ENCODE measurements at places on chromosomes 5 and 9.
A peak's percentile ranks its signal among the peaks of the same experiment; 100 is the strongest.

DNA sequence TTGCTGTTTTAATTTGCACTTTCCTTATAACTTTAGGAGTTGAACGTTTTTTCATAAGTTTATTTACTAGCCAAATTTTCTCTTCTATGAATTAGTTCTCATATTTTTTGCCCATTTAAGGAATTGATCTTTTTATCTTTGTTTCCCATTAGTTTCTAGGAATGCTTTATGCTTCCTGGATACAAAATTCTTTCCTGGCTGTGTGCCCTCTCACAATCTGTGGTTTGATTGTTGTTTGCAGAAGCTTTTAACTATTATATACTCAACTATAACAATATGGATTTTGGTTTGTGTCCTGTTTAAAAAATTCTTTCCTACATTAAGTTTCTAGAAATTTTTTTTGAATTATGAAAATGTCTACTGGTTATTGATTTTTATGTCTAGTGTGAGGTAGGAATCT, 206.3 kb downstream of the CSNK1G3 start:
- DNase-seq, result no peak

DNA sequence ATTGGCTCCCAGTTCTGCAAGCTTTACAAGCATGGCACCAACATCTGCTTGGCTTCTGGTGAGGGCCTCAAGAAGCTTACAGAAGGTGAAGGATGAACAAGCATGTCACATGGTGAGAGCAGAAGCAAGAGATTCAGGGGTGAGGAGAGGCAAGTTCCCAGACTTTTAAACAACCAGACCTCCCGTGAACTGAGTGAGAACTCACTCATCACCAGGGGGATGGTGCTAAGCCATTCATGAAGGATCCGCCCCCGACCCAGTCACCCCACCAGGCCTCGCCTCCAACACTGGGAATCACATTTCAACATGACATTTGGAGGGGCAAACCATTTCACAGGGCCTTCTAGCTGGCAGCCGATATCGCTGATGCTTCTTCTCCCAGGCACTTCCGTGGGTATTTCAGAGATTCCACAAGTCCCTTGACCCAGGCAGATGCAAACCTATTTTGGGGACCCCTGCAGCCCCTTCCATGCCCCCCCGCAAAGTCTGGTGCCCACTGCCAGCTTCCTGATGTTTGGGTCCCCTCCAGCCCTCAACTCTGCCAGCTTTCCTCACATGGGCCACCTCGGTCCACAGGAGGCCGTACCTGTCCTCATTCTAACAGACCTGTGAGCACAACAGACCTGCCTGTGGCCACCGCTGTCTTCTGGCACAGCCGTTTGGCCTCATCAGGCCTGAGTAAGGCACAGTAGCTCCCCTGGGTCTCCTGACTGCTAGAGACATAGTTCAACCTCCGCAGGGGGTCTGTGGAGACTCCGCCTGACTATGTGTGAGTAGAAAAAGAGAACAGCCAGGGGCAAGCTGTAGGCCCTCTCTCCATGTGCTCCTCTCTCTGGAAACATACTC, 60.7 kb upstream of the ANGPTL2 start:
- no peak for DNase-seq

GRCh38 chr5:38795986-38796741, 49.6 kb upstream of the OSMR start:
- DNase-seq, result no peak

- no peak for DNase-seq
Observed at GRCh38 chr5:14767053-14767452, 102.5 kb downstream of the OTULIN start.

DNA sequence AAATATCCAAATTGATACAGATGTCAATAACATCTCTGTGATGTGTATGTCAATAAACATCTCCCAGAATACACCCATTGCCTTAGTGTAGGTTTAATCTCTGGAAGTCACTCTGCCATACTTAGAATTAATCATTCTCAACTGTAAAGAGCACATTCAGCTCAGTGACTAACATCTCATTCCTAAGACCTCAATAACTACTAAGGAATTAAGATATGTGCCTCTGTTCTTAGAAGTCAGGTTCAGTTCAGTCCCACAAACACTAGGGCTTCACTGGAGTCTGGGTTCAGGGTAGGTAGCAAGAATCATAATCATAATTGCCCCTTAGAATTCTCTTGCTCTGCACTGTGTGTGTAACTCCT, 31.7 kb downstream of the UGCG start:
- DNase-seq, result no peak

DNA sequence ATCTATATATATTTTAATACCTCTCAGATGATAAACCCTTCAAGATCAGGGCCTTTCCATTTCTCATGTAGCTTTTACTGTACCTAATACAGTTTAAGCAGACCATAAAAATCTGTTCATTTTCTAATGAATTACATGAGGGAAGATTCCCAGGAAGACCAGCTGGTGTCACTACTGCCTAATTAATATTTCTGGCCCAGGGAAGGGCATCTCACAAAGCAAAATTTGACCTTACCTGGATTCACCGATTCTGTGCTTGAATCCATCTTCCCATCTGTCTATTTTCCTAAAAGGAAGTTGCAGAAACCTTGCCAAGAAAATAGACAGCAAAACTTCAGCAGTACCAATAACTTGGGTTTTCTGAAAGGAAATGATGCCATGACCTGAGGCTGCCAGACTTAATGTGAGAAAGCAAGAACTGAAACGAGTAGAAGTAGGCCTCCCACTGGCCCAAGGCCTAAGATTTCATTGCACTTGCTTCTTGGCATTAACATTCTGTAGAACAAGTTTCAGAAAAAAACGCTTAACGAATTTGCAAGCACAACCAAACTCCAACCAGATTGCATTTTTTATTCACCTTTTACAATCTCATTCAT, 83.0 kb upstream of the GLIS3 start:
- DNase-seq, result no peak

- DNase-seq, result no peak
Observed at GRCh38 chr5:96680759-96681470, 18.7 kb downstream of the CAST start.

- no peak for DNase-seq
Observed at GRCh38 chr9:128015696-128016095, 34.9 kb upstream of the EEIG1 start.

DNA sequence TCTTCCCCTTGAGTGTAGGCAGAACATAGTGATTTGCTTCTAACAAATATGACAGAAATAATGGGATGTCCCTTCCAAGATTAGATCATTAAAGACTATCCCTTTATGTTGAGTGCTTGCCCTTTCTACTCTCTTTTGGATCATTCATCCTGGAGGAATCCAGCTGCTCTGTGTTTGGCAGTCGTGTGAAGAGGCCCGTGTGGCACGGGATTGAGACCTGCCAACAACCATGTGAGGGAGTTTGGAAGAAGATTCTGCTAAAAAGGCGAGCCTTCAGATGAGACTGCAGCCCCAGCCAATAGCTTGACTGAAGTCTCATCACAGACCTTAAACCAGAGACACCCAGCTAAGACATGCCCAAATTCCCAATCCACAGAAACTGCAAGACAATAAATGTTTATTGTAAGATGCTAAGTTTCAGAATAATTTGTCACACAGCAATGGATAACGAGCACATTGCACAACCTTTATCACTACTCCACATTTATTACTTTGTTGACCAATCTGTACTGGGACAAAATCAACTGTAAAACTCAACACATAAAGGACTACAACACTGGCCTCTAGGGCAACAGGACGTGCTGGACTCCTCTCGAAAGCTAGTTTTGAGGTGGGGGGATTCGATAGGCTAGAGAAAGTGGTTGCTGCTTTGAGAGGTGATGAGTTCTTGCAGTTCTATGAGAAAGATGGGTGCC, 42.8 kb downstream of the ANGPTL2 start:
- no peak for DNase-seq

DNA sequence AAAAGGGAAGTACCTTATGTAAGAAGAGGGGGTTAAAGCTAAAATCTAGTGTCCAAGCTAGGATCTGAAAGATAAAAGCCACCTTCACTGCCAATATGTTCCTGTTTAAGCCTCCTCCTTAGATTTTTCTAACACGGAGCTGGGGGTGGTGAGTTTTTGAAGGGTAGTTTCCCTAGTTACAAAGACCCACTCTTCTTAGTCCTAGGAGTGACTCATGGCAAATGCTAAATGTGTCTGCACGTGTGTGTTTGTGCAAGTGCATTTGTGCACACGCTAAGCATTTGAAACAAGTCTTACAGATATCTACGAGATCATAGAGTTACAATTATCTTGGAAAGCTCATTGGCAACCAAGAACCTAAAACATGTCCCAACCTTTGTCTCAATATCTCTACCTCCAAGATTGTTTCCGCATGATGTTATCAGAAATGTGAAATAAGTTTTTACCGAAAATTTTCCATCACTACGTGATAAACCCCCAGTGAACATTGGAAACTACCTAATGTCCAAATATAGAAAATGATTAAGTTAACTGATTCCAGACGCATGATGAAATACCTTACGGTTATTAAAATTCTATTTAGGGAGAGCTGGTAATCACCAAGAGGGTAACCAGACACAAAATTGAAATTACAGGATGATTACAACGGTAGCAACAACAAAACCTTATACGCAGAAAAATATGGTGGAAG, 78.0 kb upstream of the HRH2 start:
- no peak for DNase-seq

GRCh38 chr9:20838218-20838617, 154.2 kb downstream of the FOCAD start:
- DNase-seq, result no peak

GRCh38 chr9:99998266-99998665, 91.8 kb downstream of the STX17 start:
- DNase-seq, result no peak

DNA sequence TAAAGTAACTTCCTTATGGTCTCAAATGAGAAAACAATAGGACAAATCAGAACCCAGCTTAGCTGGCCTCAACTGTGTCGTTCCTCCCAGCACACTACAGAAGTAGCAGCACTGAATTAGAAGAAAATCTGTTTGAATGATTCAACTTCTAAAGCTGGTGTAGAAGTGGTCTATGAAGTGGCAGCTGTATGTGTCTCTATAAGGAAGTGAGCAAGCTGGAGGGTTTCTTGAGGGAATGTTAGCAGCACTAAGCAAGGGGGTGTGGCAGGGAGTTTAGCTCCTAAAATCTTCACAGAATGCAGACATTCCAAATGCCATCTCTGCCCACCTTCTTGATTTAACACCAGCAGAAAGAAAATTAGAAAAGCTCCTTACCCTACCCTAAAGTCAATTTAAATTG, 4.1 kb downstream of the KLF9 start:
- DNase-seq, result no peak

GRCh38 chr5:66307647-66308241, 163.6 kb downstream of the SREK1 start:
- peak; percentile 59 for DNase-seq

GRCh38 chr5:83034528-83035207, 42.5 kb downstream of the TMEM167A start:
- no peak for DNase-seq

DNA sequence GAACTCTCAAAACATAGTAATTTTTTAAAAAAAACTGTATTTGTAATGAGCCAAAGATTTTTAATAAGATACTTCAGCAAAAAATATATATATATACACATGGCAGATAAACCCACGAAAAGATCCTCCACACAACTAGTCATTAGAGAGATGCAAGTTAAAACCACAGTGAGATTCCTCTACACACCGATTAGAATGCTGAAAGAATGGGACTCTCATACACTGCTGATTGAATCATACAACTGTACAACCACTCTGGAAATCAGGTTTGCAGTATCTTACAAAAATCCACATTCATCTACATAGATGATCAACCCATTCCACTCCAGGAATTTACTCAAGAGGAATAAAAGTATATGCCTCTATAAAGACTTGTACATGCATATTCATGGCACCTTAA, 43.7 kb downstream of the RASEF start:
- no peak for DNase-seq

GRCh38 chr9:137664676-137665075, 45.9 kb downstream of the EHMT1 start:
- no peak for DNase-seq

DNA sequence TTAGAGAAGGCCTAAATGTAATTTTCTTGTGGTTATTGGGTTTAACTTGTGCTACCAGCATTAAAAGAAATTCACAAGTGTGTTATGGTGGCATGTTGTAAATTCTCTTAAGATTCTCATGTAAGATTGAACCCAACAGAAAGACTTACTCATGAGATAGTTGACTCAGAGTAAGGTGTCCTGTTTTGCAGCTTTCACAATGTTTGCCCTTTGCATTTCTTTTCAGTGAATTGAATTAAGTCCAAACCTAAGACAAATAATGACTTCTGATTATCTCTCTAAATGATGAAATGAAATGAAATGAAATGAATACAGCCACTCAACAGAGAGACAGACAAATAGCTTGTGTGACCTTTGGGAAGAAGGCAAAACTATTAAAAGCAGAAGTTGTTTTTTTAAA, 1696.9 kb upstream of the WWC1 start:
- DNase-seq, result no peak

GRCh38 chr5:123720955-123721354, 209.0 kb downstream of the CSNK1G3 start:
- DNase-seq, result no peak

GRCh38 chr5:122704247-122705036, 70.4 kb upstream of the SNX2 start:
- peak; percentile 8 for DNase-seq

DNA sequence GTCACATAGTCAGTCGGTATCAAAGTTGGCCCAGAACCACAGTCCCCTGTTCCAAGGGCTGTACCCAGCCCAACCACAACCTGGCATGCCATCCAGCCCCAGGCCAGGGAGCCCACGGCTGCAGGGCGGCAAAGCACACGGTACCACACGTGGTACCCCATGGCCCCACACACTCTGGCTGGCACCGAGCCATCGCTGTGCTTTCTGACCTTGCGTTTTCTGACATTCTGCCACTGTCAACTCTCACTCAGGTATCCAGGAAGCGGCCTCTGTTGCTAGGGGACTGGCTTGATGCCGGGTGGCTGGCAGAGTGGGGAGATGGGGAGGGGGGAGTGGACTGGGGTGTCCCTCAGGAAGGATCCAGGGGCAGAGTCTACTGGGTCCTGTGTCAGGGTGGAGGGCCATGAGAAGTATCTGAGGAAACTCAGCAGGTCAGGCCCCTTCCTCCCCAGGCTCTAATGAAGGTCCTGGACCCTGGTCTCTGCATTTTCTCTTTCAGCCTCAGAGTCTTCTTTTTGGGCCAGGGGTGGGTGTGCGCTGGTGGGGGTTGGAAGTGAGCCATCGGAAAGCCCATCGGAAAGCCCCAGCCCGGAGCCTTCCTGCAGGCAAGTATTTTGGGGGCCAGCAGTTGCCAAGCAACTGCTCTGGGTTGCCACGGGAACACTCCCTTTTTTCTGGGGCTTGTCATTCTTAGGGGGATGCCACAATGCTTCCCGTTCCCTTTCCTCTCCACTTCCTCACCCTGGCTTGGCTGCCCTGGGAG, 21.0 kb upstream of the RALGDS start:
- no peak for DNase-seq

DNA sequence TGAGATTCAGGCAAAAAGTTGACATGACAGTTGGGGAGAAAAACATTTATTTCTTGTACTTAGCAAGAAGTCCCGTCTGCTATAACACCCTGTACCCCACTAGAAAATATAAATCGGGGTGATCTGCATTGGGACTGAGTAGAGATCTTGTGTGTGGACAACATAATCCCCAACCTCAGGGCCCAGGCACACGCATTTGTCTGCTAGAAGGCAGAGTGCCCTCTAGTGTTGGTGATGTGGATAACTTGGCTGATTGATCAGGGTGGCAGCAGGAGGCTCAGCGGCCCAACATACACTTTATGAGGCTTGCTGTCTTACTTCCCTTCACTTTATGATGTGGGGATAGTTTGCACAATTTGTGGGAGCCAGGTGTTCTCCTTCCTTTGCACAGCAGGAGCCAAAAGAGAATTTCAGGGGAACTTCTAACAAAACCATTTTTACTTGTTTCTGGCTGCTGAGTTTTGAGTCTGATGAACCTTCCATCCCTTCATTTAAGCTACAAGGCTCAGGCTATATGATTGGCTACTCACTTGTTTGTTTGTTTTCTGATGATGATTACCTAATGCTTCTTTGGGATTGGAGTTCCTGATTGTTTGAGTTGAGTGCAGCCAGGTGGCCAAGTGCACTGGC, 263.2 kb downstream of the DMAC1 start:
- peak; percentile 20 for DNase-seq

All from hematopoietic multipotent progenitor cell treated with erythropoietin and hydrocortisone succinate and interleukin-3 and kit ligand, for 17 days (in vitro differentiated cells).